ENCODE measurements at places on chromosomes 12 and 14.

GRCh38 chr12:3920351-3921150 is 47.4 kb upstream of the PARP11 start:
- DNase-seq, result no peak

DNA sequence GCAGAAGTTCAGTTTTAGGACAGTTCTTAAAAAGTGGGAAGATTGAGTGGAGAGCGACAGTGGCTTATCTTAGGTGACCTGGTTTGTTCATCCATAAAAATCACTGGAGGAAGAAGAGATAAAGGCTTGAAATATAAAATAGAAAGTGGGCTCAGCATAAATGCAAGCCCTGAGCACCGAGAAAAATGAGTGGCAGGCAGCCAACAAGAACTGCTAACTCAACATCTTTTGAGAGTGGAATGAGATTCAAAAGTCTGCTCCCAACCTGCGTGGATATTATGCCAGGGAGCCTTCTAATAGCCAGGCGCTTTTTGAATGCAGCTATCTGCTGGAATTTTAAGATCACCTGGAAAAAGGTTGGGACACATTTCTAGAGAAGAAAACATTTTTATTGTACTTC is 666.5 kb downstream of the FLRT2 start:
- no peak for DNase-seq

GRCh38 chr14:101950100-101950499 is 14.3 kb upstream of the DYNC1H1 start:
- DNase-seq, result no peak

- DNase-seq, result no peak
Observed at GRCh38 chr12:76790564-76791552, 26.9 kb downstream of the ZDHHC17 start.

- DNase-seq, result no peak
Observed at GRCh38 chr12:15625075-15625474, 164.1 kb downstream of the EPS8 start.

- DNase-seq, result no peak
Observed at GRCh38 chr14:101062065-101062450, 158.5 kb upstream of the RTL1 start.

- DNase-seq, result no peak
Observed at GRCh38 chr12:32702473-32702872, 23.4 kb downstream of the DNM1L start.

DNA sequence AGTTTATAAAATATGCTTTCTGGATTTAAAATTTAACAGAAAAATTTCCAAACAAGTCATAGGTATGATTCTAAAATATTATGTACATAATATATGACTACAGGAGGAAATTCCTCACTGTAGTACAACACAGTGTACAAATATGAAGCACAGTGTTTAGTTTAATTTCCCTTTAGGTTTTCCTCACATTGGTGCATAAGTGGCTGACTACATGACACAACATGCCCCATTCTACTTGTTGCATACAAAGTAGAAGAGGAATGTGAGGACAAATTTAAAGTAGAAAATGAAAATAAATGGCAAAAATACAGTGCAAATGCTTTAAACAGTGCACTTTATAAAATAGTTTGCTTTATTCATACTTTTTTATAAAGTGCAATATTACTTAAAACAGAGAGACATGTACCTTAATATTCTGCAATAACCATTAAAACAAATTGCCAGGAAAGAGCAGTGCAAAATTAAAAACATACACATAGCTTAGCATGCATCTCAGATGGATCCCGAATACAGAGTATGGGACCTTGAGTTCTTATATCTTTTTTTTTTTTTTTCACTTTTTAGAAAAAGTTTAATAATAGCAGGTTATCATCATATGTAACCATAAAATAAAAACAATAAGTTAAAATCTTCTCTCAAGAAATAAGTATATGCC is 54.8 kb upstream of the TTC7B start:
- no peak for DNase-seq

GRCh38 chr14:104913435-104913834 is 11.2 kb upstream of the PLD4 start:
- no peak for DNase-seq

DNA sequence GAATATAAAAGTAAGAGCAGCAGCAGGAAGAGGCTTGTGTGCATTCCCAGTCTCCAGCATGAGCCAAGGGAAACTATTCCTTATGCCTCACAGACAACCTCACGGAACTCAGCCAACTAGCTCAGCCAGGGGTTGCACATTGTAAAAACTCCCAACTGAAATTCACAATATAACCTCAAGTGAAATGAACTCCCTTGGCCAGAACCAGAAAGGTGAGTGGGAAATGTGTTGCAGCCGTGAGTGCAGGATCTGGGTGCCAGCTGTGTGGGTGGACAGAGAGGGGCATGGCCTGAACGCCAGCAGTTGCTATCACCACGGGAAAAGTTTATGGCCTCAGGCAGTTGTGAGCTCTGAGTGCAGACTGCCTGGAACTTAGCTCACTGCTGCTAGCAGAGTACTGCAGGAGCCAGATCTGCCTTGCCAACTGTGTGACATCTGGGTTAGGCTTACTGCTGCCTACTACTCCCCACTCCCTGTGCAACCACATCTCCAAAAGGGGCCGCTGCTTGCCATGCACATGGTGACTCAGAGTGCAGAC is 2.3 kb upstream of the CLEC1A start:
- no peak for DNase-seq

DNA sequence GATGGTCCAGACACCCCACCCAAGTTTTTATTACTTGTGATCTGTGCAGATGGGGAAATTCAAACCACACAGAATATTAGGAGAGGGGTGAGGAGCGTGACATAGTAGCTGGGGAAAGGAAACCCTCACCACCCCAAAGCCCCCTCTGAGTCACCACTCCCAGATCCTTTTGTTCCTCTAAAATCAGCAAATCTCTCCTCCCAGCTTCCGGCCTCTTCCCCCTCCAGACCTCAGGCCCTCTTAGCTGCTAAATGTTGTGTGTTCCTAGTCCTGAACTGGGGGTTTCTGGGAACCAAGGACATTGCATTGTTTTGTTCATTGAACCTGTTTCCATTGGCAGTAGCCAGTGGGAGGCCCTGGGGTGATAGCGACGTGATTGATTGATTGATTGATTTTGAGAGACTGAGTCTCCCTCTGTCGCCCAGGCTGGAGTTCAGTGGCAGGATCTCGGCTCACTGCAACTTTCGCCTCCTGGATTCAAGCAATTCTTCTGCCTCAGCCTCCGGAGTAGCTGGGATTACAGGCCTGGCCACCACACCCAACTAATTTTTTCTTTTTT is 5.9 kb upstream of the ORAI1 start:
- no peak for DNase-seq

- DNase-seq, result no peak
Observed at GRCh38 chr14:64569138-64569631, 19.4 kb downstream of the PPP1R36 start.

- DNase-seq, result no peak
Observed at GRCh38 chr12:130083002-130083401, 79.3 kb upstream of the FZD10 start.

DNA sequence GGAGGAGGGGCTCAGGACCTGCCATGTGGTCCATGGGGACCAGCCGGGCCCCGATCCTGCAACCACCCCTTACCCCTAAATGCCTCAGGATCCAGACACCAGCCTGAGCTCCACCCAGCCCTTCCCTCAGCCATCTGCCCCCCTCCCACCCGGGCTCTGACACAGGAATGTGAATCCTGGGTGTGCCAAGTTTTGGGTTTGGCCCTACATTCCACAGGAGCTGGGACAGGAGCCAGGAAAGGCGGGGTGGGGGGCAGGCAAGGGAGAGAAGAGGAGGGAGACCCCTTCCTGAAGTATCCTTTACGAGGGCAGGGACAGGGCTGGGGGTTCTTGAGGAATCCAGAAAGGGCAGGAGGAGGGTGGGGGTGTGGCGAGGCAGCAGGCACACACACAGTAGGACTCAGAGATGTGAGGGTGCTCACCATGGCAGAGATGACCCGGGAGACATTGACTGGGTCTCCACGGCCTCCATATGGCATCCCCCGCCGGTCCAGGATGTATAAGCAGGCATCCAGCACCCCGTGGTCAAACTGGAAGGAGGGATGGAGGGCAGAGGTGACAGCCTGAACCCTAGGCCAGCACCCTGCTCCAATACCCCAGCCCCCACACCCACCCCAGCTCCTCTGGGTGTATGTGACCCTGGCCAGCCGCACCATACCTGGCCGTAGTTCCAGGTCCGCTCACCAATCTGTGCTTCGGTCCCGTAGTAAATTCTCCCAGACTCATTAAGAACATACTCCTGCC is 3.5 kb downstream of the TGM1 start:
- DNase-seq, result no peak

DNA sequence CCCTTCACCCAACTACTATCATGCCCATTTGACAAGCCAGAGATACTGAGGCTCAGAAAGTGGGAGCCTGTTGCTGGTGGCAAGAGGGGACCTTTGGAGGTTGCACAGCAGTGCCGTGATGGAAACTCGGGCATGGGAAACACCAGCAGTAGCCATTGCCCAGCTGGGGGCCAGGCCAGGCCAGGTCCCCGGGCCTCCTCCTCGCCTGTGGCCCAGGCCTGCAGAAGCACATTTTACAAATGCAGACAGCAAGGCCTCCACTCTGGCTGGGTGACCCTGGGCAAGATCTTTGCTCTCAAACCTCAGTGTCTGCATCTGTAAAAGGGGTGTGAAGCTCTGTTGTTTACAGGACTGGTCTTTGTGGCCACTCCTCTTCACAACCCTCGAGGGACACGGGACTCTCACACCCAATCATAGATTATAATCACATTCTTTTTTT is 4.5 kb upstream of the SH2B3 start:
- DNase-seq, result no peak

DNA sequence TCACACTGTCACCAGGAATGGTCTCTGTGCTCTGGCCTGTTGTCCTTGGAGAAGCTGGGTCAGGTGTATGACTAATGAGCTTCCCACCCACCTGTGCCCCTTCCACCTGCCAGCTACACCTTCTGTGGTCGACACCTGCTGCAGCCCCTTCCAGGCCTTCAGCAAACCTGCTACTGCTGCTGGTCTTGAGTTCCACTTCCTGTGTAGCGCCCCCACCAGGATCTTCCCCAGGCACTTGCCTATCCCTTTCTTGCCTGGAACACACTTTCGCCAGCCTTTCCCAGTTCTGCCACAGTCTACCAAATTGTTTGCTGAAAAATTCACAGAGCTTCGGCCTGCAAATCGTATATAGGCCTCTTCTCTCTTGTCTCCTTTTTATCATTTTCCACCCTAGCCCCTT is 75.3 kb downstream of the CRACR2A start:
- no peak for DNase-seq

GRCh38 chr12:12229556-12230092 is 37.2 kb downstream of the LRP6 start:
- no peak for DNase-seq

DNA sequence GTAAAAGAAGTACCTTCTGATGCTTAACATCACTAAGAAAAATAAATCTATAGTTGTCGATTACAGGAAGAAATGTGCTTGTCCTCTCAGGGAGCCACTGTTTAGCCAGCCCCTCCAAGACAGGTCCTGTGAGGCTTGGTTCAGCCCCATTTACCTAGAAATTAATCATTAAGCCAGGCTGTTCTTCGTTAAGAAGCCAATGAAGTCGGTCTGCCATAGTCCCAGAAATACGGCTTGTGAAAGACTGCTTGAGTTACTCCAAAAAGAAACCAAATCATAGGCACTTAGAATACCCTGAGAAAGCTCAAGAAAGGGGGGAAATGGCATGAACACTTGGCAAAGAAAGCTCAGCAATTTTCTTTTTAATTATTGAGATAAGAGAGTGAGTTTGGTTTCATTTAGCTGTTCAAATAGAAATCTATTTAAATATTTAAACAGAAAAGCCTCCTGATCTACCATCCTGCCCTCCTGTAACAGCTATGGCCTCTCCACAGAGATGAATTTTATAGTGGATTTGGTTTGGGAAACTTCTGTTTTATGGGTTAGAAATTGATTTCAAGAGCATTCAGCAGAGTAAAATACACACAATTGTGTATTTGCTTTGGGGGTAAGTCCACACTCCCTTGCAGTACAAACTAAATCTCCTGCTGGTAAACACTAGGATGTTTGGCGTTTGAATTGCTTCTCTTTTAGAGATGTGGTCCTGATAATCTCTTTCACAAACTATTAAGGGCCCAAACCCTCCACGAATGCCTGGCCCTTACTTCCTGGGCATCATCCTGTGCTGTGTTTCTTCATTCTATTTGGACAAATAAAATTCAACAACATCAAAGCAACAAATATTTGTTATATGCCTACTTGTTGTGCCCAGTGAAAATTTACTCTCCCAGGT is 234.4 kb downstream of the SEC23A start:
- no peak for DNase-seq

- DNase-seq, result no peak
Observed at GRCh38 chr12:49937639-49938300, 12.8 kb upstream of the AQP2 start.

- no peak for DNase-seq
Observed at GRCh38 chr14:101788016-101788635, 26.6 kb downstream of the PPP2R5C start.

GRCh38 chr12:21666722-21667121 is 9.1 kb upstream of the LDHB start:
- DNase-seq, result no peak

DNA sequence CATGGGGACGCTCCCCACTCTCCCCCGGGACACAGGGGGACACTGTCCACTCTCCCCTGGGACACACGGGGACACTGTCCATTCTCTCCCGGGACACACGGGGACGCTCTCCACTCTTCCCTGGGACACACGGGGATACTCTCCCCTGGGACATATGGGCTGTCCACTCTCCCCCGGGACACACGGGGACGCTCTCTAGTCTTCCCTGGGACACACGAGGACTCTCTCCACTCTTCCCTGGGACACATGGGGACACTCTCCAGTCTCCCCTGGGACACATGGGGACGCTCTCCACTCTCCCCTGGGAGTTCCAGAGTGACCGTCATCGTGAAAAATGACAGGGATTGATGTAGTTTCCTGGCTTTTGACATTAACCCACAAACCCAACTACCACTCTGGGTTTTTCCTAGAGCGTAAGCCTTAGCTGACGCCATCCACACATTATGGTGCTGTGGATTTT is 3.0 kb upstream of the P2RX2 start:
- no peak for DNase-seq

GRCh38 chr12:31491241-31491794 is 99.6 kb downstream of the DENND5B start:
- DNase-seq, result no peak

DNA sequence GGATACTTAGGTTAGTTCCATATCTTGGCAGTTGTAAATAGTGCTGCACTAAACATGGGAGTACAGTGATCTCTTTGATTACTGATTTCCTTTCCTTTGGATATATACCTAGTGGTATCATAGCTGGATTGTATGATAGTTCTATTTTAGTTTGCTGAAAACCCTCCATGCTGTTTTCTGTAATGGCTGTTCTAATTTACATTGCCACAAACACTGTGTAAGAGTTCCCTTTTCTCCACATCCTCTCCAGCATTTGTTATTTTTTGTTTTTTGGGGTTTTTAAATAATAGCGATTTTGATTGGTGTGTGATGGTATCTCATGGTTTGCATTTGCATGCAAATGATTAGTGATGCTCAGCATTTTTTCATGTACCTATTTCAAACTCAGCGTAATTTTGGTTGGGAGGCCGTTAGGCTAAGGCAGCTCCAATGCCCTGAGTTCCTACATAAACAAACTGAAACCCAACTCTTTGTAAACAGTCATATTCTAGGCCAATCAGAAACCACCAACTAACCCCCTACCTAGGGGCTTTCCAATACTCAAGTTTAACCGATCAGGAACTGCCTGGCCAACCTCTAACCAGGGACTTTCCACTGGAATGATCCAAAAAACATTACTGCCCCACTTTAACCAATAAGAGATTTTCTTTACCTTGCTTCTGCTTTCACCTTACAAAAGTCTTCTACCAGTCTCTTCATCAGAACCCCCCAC is 171.6 kb downstream of the FBXL14 start:
- DNase-seq, result no peak

GRCh38 chr12:101877806-101878242 is 444 bp downstream of the DRAM1 start:
- DNase-seq, result no peak

- no peak for DNase-seq
Observed at GRCh38 chr14:102769049-102769327, 8.3 kb upstream of the TRAF3 start.

All from stimulated activated CD4-positive, alpha-beta T cell treated with anti-CD3 and anti-CD28 coated beads, Interleukin-15, amount 100 ng/mL, for 48 hours (primary cell).